ENCODE measurements at places on chromosomes 11 and 22.

GRCh38 chr11:32178692-32179091 lies 87.8 kb downstream of the RCN1 start:
- DNase-seq: no peak

DNA sequence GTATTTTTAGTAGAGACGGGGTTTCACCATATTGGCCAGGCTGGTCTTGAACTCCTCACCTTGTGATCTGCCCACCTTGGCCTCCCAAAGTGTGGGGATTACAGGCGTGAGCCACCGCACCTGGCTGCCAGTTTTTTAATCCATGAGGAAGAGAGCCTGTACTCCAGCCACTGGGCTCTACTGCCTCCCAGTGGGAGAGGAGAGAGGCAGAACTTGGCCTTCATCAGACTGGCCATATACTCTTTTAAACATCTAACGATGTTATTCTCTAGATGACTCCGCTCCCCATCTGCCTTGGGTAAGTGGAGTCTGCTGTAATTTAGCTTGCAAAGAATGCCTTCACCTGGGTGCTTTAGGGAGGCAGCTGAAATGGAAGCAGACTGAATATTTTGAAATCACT lies 34.6 kb downstream of the SLC6A5 start:
- no peak for DNase-seq

DNA sequence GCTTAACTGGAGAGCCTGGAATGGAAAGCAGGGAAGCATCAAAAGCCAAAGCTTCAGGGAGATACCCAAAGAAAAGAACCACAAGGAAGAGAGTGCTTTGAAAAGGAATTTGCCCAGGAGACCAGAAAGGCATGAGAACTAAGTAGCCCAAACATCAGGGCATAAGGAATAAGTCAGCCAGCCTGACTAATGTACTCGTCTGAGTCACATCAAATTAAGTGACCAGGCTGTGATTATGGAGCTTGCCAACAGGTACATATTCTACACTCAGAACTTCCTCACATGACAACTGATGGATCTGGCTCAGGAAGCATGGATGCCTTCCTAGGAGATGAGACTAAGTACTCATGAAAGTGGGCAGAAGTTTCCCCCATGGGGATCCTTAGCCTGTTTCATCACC lies 366.7 kb downstream of the BUD13 start:
- no peak for DNase-seq

- DNase-seq: no peak
These were observed 28.0 kb downstream of the FADS2 start for GRCh38 chr11:61855939-61856680.

DNA sequence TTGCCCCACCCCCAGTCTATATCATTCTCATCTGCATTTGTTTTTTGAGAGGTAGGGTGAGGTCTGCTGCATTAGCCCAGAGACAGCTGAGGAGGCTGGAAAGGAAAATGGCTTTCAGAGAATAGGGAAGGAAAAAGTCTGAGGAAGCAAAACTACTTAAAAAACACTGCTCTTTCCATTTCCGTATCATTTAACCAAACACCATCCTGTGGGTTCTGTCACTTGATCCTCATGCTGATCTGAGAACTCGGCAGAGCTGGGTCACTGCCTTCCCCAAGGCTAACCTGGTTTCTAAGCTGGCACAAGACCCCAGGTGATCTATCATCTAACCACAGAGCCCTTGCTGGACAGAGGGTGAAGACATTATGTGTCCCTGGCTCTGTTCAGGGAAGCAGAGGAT lies 1.2 kb downstream of the FOLR2 start:
- DNase-seq: no peak

DNA sequence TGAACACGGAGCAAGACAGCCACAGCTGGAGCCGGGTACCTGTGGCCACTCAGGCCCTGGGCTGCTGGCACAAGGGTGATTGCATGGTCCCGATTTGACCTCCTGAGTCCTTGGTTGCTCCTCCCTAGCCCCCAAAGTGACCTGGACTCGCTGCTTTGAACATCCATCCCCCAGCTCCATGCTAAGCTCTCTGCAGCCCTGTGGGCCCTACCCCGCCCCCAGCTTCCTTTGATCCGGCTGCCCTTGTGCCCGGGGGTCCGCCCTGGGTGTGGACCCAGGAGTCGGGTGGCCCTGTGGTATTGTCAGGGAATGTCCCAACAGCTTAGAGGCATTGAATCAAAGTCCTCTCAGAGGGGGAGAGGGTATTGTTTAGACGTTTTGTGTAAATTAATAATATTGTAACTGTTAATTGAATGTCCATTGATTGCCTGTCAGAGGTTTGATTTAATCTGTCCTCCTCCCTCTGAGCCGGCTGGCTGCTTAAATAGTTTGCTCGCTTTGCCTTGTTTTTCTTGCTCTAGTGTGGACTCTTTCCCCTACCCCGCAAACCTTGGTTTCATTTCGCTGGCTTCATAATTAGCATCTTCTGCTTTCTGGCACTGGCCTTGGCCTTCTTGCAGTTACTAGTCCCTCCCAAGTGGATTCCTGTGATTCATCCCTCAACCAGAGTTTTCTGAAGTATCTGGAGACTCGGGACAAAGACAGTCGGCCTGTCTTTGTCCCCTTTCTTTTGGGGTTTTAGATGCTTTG lies 20.7 kb downstream of the GRIK4 start:
- DNase-seq: no peak

- DNase-seq: no peak
These were observed 9.8 kb upstream of the SEPTIN5 start for GRCh38 chr22:19704355-19705015.

- no peak for DNase-seq
These were observed 10.5 kb downstream of the PIWIL3 start for GRCh38 chr22:24763872-24764485.

DNA sequence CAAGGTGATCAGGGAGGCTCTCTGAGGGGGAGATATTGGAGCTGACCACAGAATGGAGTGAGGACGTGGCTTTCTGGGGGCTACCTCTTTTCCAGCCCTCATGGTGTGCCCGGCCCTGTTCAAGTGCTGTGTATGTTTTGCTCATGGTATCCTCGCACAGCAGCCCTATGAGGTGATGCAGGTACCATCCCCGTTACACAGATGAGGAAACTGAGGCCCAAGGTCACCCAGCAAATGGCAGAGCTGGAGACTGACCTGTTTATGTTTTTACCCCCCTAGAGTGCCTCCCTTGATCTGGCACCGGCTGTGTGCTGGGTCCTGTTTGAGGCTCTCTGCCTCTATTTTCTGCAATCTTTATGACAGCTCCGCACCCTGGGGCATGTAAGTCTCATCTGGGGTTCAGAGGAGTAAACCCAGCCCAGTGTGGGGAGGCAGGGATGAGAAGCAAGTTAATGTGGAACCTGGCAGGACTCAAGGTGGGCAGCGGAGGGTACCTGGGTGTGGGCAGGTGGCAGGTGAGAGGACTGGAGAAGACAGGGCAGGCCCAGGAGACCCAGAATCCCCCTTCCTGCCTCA lies 20.8 kb downstream of the SGSM1 start:
- no peak for DNase-seq

DNA sequence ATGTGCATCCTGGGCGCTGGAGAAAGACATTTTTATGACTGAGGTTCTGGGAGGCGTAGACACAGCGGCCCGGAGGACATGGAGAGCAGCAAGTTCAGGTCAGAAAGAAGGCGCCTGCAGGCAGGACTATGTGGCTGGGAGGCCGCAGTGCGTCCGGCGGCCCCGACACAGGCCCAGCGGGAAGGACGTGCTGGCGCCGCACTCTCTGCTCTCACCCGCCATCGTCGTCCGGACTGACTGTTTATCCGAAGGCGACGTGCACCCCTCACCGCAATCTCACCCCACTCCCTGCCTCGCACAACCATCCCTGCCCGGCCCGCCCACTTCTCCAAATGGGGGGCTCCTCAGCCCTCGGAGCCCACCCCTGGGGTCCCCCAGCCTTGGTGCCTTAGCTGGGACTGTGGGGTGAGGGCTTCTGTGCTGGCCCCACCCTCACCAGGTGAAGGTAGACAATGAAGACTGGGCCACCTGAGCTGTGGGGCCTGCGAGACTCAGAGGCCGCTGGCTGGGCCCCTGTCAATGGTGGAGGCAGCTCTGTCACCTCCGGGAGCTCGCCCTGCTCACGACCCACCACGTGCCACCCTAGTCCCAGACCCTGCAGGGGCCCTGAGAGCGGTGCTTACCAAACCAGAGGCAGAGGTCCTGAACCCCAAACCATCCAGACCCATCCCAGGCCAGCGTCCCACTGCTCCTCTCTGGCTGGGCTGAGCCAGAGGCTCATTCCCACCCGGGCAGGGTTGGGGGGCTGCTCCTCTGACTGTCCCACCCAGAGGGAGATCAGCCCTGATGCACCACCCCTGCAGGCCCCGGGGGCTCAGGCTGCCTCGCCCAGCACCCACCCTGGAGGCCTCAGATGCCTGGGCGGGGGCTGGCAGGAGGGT lies 16.2 kb upstream of the MUC5B start:
- DNase-seq: no peak

DNA sequence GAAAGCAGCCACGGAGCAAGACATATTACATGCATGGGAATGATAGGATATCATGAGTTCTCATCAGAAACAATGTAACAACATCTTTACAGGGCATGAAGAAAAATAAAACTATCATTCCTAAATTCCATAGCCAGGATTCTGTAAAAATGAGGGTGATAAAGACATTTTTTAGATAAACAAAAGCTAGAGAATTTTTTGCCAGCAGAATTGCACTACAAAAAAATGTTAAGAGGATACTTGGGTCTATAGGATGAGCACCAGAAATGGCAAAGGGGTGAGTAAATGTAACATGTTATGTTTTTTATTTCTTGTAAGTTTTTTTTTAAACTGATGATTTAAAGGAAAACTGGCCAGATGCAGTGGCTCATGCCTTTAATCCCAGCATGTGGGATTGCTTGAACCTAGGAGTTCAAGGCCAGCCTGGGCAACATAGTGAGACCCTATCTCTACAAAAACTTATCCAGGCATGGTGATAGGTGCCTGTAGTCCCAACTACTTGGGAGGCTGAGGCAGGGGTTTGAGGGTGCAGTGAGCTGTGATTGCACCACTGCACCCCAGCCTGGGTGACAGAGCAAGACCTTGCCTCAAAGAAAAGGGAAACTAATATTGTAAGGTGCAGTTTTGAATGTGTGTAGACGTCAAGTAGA lies 33.2 kb downstream of the TBX1 start:
- DNase-seq: no peak

DNA sequence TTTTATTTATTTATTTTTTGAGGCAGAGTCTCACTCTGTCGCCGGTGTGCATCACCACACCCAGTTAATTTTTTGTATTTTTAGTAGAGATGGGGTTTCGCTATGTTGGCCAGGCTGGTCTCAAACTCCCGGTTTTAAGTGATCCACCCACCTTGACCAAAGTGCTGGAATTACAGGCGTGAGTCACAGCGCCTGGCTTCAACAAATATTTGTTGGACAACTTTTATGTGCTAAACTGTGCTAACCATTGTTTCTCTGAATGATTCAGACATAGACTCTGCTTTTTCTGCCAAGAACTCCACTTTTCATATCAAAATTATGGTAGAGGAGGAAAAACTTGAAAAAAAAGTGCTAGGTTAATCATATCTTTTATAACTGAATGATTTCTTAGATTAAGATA lies 36.3 kb downstream of the MMP7 start:
- no peak for DNase-seq

- no peak for DNase-seq
These were observed 60.6 kb upstream of the PRDM11 start for GRCh38 chr11:45085646-45086501.

GRCh38 chr11:127238321-127238720 lies 237.8 kb upstream of the KIRREL3 start:
- DNase-seq: no peak

DNA sequence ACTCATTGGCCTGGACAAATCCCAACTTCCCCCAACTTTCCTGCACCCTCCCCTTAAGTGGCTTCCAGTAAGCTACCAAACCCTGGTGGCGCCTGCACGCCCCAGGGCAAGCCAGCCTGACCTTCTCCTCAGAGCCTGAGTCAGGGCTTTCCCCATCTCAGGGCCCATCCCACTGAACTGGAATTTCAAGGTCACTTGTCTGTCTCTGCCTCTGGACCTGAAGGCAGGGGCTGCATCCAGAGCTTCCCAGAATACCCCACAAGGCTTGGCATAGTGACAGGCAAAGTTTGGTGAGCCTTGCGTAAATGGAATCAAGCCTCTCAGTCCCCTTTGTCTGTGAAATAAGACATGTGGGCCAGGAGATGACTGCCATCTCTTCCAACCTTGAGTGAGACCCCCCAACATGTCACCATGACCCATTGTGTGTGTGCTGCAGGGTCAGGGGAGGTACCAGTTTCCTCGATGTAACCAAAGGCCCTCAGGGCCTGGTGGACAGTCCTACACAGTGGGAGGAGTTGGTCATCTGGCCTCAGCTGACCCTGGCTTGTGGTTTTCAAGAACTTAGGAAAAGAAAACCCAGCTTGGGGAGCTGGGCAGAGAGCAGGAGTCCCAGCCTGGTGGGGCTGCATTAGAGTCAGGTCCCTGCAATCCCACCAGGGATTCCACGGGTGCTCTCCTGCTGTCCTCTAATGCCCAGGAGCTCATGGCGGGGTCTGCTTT lies 8.9 kb downstream of the ALX4 start:
- no peak for DNase-seq

DNA sequence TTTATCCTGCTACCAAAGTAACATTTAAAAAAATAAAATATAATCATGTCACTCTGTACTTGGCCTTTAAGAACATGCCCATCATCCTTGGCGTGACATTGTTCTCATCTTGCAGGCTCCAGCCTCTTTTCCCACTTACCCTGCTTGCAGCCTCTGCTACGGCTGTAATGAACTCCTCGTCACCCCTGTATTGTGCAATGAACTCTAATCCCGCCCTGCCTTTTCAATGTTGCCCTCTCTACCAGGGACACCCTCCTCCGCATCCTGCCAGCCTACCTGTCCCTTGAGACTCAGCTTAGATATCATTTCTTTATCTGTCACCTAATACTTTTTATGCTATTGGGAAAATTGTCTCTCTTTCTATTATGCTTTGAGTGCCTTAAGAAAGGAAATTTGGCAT lies 12.6 kb upstream of the MMP20 start:
- DNase-seq: no peak

DNA sequence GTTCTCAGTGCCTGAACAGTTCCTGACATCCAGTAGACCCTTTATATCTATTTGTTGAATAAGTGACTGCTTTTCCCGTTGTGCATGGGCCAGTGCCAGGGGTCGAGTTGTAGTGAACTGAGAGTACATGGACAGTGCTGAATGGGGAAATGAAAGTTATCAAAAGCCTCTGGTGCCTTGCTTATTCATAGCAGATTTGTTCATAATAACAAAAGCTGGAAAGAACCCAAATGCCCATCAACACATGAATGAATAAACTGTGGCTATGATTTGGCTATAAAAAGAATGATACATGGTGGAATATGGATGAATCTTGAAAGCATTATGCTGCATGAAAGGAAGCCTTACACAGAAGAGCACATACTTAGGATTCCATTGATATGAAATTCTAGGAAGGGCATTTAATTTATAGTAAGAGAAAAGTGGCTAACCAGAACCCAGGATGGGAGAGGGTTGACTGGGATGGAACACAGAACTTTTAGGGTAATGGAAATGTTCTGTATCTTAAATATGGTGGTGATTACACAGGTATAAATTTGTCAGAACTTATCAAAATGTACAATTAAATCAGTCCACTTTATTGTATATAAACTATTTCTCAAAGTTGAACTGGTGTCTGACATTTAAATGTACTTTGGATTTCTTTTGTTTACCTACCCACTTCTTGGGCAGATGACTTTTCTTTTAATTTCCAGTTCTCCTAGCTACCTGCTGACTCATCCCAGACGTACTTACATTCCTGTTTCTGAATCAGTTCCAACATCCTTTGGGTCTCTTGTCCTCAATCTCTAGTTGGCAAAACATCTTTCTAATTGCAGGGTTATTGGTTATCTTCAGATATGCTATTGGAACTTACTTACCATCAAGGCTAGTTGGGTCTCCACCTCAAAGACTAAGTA lies 42.8 kb downstream of the PACS1 start:
- no peak for DNase-seq

Data from NCI-H1694 treated with DMSO at 0.1 percent for 48 hours (cell line).